ENCODE measurements at places on chromosomes 2 and 18.

DNA sequence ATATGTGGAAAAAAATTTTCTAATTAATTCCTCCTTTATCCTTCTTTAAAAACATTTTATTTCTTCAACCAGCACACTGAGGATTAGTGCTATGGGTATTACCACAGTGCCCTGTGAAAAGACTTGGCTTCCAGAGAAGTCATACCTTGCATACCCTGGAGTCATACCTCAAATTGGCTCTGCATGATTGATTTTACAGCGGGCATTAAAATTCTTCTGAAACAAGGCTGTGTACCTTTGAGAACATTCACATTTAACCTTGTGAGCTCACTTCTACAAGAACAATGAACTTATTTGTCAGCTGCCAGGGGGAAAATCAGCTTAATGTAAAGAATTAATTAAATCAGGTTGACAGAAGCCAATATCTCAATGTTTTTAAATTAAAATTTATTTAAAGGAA is 44.6 kb downstream of the SLC35F5 start:
- DNase-seq = peak; percentile 11

DNA sequence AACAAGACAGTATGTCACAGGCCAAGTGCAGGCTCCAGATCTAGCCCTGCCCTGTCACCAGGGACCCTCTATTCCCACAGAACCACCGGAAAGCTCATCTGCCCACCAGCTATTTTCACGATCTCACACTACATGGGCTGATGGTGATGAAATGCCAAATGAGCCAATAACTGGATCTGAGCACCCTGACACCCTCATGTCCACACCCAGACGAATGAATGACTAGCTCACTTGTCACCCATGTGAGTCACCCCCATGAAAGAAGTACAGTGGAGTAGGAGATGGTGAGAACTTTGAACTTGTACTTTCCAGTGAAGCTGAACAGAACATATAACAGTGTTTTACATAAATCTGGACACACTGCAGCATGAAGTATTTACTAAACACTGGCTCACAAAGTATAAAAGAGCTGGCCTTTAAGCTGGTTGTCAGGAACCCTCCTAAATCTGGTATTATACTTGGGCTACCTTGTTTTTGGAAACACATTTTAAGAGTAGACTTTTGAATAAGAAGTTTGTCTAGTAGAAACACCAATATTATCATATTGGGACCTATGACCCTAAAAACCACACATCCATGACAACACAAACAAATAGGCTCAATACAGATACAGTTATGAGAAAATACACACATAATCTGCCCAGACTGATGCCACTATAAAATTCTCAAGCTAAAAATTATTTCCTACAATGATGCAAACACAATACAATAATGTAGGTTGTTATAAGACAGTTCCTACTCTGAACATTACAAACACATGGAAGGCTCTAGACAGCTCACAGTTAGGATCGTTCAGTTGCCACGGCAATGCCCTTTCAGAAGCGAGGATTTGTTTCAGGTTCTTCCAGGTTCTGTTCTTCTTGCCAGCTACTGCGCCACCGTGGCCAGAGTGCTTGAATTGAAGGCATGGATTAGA is 19.0 kb downstream of the INO80C start:
- peak; percentile 13 for DNase-seq

- DNase-seq = peak; percentile 15
Measured at GRCh38 chr2:167183931-167184330, 295.7 kb downstream of the XIRP2 start.

- DNase-seq = no peak
Measured at GRCh38 chr2:231597014-231597611, 4.4 kb downstream of the TEX44 start.

GRCh38 chr2:190443778-190444481 is 35.8 kb downstream of the MFSD6 start:
- peak; percentile 17 for DNase-seq

DNA sequence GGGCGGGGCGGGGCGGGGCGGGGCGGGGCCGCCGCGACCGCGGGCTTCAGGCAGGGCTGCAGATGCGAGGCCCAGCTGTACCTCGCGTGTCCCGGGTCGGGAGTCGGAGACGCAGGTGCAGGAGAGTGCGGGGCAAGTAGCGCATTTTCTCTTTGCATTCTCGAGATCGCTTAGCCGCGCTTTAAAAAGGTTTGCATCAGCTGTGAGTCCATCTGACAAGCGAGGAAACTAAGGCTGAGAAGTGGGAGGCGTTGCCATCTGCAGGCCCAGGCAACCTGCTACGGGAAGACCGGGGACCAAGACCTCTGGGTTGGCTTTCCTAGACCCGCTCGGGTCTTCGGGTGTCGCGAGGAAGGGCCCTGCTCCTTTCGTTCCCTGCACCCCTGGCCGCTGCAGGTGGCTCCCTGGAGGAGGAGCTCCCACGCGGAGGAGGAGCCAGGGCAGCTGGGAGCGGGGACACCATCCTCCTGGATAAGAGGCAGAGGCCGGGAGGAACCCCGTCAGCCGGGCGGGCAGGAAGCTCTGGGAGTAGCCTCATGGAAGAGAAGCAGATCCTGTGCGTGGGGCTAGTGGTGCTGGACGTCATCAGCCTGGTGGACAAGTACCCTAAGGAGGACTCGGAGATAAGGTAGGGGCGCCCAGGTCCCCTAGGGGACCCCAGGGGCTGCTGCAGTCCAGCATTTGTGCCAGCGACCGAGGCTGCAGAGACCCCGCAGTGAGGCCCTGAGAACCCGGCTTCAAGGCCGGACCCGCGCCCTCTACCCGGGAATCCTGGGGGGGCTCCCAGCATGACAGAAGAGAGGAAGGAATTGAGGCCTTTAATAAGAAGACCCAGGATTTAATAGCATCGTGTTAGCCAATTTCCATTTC is at the start of gene KHK:
KHK (plus strand) TSS at position 49 of the 870 bp plus-strand sequence; CDS start at position 537, 488 bp downstream.
- DNase-seq = peak; percentile 77

- peak; percentile 42 for DNase-seq
Measured at GRCh38 chr2:15693926-15694588, 102.4 kb downstream of the DDX1 start.

DNA sequence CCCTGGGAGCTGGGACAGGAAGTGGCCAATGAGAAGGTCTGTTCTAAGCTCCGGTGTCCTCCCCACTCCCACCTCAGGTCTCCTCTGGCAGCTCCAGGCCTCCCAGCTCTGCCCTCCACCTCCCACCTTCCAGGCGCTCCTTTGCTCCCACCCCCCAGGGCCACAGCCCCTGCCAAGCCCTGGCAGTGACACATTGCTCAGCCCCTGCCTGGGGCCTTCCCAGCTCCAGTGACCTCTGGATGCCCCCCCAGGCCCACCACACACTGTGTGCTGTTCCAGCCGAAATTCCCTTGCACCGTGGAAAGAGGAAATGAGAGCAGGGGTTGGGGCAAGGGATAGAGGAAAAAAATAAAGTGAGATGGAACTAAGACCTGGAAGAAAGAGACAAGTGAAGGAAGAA is 289.6 kb downstream of the CYP26B1 start:
- DNase-seq = no peak

DNA sequence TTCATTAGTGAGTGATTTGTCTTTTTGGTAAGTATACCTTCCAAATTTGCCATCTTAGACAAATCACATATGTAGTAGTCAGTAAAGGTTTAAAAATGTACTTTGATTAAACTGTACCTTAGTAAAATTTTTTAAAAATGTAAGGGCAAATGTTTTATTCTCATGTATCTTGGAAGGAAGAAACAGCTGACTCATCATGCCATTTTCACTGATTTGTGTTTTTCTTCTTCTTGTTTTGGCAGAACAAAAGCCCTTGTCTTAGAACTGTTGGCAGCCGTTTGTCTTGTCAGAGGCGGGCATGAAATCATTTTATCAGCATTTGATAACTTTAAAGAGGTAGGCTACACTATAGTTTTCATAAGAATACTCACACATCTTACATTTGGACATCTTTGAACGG is 136.5 kb downstream of the PRPF40A start:
- no peak for DNase-seq

Data from DMS79 treated with DMSO at 0.1 percent for 48 hours (cell line).